ENCODE measurements at places on chromosomes 16 and 17. TPM values are rescaled to one million over a fixed set of nuclear protein-coding genes. Genes with fewer than 3 reads are reported as not detected.

DNA sequence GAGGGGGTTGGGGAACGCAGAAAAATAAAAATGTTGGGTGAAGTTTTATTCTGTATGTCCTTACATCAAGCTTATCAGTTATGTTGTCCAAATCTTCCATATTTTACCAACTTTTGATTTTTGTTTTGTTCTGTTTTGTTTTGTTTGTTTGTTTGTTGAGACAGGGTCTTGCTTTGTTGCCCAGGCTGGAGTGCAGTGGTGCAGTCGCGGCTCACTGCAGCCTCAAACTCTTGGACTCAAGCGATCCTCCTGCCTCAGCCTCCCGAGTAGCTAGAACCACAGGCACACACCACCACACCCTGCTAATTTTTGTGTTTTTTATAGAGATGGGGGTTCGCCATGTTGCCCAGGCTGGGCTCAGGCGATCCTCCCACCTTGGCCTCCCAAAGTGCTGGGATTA is 20.8 kb downstream of the ZNRF1 start:
- no peak for DNase-seq

DNA sequence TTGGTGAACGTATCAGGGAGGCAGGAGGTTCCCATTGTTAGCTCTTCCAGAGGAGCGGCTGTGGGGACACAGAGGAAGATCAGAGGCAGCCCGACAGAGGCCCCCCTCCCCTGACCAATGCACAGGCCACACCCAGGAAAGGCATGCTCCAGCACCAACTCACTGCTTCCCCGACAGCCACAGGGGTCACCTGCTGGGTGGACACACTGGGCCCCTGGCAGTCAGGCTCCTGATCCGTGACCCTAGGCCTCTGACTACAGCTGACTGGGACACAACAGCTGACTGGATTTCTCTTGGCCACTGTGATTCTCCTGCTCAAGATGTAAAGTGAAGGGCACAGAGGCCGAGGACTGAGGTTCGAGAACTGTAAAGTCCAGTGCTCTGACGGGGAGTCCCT is 63.5 kb downstream of the IL21R start:
- no peak for DNase-seq

DNA sequence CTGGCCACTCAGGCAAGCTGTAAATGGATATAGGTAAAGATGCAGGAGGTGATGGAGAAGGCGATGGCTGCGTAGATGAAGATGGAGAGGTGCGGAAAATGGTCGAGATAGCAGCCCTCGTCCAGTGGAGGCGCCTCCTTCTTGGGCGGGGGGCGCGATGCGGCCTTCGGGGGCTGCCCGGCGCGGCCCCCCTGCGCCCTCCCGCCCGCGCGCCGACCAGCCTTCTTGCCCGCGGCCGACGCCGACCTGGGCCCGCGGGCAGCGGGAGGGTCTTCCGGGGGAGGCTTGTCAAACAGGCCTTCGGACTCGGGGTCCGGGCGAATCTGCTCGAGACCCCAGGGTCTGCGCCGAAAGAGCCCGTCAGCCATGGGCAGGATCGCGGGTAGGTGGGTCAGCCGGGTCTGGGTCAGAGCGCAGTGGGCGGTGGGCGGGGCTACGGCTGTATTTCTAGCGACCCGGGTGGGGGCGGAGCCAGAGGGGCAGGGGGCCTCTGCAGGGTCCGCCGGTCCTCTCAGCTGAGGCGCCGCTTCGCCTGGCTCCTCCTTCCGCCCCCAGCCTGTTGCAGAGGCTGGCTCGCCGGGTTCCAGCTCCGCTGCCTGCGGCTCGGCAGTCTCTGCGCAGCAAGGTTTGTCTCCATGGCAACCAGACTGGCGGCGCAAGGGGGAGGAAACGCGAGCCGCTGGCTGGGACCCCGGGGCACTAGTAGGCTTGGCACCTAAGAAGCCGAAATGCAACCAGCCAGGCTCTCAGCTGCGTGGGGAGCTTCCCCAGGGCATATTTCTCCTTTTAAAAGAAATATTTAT is 14.4 kb downstream of the MIS12 start:
- peak; percentile 59 for DNase-seq

CCDC200 gene
- not detected for total RNA-seq

- DNase-seq = no peak
Measured at GRCh38 chr17:35368081-35368830, 5.2 kb downstream of the SLFN11 start.

DNA sequence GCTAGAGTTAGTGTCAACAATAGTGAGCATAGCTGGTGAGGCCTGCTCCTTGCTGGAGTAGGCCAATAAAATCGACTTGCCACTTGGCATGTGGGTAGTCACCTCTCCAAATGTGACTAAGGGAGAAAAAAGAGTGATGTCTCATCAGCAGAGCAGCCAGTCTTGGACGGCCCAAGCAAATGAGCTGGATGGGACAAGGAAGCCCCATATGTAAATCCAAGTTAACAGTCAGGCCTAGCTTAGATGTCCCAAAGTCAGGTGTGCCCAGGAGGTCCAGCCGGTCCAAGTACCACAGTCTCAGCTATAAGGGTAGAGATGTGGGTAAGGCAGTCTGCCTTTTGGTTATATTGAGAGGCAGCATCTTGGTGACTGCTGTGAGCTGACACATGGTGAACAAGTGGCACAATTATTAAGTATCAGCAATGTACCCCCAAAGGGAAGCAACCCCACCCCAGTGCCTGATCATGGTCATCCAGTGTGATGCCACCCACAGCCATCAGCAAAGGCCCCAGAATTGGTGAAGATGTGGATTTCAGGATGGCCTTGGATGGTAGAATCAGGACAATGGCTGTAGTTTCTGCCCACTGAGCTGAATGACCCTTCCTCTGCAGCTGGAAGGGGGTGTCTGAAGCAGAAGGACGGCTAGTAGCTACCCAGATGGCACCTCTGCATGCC is 83.4 kb downstream of the TNFRSF13B start:
- no peak for DNase-seq

DNA sequence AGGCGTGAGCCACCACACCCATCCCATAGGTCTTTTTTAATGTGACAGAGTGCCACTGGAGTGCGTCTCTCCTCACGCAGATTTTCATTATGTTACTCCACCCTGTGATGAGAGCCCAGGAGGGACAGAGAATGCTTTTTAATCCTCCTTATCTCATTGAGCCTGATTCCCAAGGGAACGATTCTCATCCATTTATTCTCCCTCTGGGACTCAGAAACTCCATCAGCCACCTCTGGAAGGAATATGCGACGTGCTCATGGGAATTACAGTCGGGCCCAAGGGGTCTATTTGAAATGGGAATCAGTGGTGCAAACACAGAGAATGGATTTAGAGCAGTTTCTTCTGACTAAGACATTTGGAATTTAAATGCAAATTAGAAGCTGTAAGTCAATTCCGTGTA is 155.9 kb upstream of the HSBP1 start:
- no peak for DNase-seq

PSKH1 gene
- 8.8 TPM for total RNA-seq

DNA sequence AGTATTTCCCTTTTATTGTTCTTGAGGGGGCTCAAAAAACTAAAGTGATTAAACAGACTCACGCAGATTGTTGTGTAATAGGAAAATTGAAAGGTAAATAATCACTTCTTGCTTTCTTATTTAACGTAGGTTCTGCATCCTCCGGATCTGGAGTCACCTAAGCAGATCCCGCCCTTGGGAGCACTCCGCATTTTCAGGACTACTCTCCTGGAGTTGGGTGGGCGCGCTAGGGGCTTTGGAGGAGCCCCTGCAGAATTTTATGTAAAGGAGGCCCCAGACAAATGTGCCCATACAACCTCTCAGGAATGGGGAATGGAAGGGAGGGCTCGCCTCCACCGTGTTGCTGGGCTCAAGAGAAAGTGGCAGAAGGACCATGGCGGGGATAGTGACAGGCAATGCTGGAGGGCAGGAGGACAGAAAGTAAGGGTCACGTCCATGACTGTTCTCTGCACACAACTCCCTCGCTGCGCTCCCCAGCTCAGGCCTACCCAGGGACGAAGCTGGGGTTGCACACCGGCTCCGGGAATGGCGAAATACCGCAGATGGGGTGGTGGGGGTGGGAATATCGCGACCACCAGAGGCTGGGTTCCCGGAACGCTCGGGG is 8.3 kb downstream of the MT2A start:
- DNase-seq = no peak

CFAP97D1 gene
- not detected for total RNA-seq

- DNase-seq = no peak
Measured at GRCh38 chr16:88784074-88784855, 755 bp downstream of the PIEZO1 start.

- no peak for DNase-seq
Measured at GRCh38 chr17:41390411-41390938, 6.9 kb downstream of the KRT31 start.

GRCh38 chr17:40479754-40480480 is 21.5 kb downstream of the TNS4 start:
- DNase-seq = no peak

CSH2 gene
- 1.0 TPM for total RNA-seq

LHX1 gene
- not detected for total RNA-seq

GRCh38 chr16:52436339-52437276 is 110.3 kb downstream of the TOX3 start:
- DNase-seq = no peak

OR2C1 gene
- 0.14 TPM for total RNA-seq

HOXB4 gene
- total RNA-seq = 0.90 TPM

DNA sequence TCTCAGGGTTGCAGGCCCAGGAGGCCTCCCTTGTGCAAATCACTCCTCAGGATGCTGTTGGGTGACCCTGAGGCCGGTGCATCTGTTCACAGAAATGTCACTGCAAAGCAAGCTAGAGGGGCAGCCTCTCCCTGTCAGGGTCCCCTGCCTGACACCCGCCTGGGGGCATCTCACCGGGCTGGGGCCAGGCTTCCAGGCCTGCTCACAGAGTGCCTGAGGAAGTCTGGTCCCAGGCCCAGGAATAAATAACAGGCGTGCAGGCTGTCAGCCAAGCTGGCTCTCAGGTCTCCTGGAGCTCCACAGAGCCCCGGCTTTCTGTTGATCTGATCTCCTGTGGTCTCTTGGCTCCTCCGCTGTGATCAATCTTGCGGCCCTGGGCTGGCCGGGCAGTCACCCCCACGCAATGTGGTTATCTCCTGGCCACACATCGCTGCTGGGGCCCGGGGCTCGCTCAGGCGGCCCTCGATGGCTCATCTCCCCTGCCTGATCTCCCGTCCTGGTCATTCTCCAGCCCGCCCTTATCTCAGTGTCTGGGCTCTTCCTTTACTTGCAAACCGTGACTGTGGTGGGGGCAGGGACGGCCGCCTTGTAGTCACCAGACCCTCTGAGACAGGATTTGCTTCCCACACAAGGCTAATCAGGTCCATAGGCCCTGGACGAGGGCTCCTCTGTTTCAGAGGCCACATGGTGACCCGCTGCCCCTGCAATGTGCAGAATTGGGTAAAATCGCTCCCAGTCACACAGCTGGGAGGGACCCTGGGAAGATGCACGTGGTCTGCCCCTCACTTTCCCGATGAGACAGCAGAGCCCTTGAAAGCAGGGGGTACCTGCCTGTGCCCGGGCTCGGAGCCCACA is 231.2 kb upstream of the GSE1 start:
- DNase-seq = no peak

KRT33B gene
- total RNA-seq = 1.7 TPM

DNA sequence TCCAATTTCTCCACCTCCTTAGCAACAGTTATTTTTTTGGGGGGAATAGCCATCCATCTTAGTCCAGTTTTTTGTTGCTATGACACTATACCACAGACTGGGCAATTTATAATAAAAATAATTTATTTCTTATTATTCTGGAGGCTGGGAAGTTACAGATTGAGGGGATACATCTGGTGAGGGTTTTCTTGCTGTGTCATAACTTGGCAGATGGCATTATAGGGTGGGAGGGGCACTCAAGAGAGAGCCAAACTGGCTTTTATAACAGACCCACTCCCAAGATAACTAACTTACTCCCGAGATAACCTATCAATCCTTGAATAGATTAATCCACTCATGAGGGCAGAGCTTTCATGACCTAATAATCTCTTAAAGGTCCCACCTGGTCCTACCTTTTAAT is 84.2 kb downstream of the ABCA8 start:
- no peak for DNase-seq

JPH3 gene
- total RNA-seq = 0.05 TPM

DNA sequence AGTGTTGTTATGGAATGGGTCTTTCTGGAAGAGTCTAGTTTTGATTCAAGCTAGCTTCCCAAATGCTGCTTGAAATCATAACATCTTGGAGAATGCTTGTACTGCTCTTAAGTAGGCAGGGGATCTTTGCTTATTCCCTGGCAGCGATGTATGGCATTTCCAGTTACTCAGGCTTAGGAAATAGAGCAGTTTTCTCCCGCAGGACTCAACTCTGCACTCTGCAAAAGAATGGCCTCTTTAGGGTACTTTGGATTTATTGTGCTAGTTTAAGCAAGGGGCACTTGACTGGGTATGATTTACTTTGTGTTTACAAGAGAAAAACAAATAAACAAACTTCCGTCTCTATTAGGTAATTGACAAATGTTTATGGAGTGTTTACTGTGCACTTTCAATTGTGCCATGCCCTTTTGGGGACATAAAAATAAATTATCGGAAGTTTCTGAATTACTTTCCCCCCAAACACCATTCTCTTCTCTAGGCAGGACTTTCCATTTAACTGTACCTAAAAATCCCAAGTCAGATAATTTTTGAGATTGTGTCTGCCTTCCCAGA is 164.0 kb downstream of the MAP2K6 start:
- DNase-seq = no peak

KIFC3 gene
- total RNA-seq = 3.8 TPM

CYGB gene
- 1.6 TPM for total RNA-seq

- no peak for DNase-seq
Measured at GRCh38 chr17:57164814-57165213, 79.8 kb downstream of the AKAP1 start.

DNA sequence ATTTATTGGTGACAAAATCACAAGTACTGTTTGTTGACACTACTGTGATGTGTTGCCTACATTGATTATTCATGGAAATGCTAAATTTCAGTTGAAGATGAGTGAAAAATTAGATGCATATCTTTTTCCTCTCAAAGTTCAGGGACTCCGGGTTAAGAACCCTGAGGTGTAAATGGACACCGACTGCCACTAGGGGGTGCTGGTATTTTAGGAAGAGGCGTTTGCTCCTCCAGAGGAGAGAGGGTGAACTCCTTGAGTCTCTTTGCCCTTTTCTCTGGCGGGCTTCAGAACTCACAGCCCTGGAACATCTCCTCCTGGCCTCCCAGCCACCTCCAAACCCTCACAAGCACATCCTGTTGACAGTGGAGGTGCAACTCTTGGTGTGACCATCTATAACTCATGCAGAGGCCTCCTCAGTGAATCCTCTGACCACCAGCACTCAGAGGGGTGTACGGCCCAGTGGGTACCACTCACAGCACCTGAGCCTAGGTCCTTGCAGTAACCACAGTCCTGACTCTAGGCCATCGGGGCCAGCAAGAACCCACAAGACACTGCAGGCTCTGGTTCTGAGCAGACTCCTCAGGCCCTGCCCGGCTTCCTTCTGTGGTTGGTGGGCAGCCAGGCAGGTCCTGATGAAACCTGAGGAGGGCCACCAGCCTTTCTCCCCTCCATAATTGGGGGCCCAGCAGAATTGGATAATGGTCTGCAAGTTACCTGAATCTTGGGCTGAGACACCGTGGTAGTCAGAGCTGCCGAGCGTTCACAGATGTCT is 26.2 kb upstream of the PIK3R5 start:
- peak; percentile 60 for DNase-seq

- no peak for DNase-seq
Measured at GRCh38 chr17:28572259-28573039, 1.1 kb upstream of the PIGS start.

All from thymus (tissue), 14 donors.